ENCODE measurements at places on chromosomes 4 and X.

DNA sequence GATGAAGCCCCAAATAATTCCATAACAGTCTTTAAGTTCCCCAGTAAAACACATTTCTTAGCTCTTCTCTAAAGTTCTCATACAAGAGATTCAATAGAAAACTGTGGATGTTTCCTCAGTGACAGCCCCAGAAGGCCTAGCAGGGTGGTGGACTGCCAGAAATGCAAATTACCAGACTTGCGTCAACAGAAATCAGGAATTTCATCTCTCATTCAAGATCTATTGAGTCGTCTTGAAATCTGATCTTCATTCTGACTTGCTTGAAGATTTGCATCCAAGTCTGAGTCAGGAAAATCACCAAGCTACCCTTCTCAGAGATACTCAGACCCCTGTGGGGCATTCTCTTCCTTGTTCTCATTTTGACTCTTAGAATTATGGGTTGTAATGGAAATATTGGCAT is 68.9 kb upstream of the NDP start:
- DNase-seq, result no peak

- no peak for DNase-seq
Observed at GRCh38 chrX:100615005-100615404, 21.6 kb downstream of the TSPAN6 start.

DNA sequence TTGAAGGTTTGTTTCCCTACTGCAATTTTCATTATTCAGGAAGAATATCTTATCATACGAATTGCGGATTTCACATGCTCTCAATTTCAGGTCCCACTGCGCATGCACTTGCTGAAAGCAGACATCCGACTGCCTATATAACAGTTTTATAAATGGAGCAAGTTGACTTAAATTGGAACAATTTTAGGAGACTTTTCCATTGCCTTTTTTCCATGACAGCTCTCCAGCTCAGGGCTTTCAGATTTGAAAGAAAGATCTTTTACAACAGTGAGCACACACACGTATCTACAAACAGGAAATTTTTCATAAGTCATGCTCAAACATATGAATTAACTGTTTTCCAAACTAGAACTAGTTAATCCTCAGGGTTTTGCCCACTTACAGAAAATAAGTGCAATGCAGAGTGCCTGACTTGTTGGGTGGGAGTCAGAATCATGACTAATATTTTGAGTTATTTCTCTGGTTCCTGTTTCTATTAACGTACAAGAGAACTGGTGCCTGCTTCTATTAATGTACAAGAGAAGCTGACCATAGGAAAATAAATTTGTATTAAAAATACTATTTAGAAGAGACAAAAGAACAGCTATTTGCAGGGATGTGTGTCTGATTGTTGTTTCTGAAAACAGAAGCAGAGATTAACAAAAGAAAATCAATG is 137.9 kb downstream of the GPC3 start:
- no peak for DNase-seq

DNA sequence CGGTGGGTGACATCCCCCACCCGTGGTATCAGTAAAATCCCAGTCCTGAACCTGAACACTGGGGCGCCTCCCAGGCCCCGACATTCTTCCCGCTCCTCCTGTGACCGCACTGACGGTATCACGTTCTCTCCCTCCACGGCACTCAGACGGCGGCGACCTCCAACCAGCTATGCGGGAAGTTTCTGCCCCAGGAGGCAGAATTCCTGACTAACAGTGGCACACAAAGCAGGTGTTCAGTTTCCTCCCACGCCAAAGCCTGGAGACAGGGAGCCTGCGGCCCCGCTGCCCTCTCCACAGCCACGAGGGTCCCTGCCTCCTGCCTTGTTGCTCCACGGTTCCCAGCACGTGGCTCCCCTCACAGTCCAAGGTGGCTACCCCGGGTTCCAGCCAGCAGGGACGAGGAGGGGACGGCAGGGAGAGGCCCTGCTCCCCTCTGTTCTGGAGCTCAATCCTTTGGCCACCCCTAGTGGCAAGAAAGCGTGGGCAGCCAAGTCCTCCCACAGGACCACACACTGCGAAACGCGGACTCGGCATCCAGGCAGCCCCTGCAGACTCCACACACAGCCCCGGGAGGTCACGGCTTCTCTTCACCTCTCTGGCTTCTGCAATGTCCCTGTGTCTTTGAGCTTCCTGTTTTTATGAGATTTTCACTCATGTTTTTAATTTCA is 15.2 kb downstream of the CTBP1 start:
- no peak for DNase-seq

- no peak for DNase-seq
Observed at GRCh38 chr4:81257816-81258215, 42.8 kb upstream of the PRKG2 start.

DNA sequence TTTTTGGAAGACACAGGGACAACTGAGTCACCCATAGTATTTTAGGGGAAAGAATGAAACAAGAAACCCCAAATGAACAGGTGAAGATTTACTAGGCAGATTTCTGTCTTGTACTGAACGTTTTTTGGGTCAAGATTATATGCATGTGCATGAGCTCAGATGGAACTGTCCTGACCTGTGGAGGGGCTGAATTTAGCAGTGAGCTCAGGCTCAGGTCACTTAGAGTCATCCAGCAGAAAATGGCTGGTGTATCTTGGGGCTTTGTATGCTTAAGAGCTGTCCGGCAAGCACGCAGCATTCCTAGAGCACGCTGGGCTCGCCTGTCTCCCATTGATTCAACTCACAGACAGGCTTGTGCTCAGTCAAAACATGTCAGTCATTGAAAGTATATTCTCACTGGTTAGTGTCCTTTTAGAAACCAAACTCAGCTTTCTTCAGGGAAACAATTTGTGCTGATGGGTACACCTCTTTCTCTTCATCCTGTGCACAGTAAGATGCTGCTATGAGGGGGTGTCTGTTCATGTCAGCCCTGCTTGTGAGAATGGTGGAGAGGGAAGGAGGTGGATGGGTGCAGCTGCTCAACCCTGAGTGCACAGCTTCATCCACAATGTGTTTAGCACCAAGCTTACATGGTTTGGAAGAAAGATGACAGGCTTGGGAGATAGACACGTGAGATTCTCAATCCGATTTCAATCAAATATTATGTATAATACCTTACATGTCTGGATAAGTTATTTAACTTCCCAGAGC is 47.5 kb upstream of the PDLIM3 start:
- DNase-seq, result no peak

DNA sequence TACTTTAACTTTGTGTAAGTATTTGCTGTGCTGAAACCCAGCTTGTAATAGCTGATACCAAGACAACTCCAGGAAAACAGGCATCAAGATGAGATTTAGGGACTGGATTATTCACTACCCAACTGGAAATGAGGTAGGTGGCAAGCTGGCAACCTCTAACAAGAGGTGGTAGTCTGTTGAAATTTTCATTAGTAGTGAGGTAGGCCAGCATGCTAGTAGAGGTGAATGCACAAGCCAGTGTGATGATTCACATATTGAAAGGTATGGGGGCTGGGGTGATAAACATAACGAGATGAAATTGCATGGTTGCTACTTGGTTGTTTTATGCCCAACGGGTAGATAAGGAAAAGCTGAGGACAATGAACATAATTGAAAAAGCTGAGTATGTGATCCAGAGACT is 8.5 kb upstream of the TMPRSS11D start:
- DNase-seq, result no peak

All from substantia nigra (tissue), 51 donors.